NCI-H446 (cell line): ENCODE measurements at places on chromosomes 7 and 10.

- no peak for DNase-seq
Measured at GRCh38 chr10:57015595-57016318, 654.7 kb upstream of the ZWINT start.

DNA sequence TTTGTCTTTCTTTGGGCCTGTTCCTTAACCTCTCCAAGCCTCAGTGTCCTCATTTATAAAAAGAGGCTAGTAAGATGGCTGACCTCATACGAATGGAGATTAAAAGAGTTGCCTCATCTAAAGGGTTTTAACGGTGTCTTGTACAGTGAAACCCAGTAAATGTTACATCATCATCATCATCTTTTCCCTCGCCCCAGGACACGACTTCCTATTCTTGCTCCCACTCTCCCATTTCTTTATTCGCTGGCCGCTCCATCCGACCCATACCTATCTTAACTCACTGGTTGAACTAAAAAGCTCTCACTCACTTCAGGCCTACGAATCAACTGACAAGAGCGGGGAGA lies 554 bp downstream of the FRA10AC1 start:
- DNase-seq = no peak

DNA sequence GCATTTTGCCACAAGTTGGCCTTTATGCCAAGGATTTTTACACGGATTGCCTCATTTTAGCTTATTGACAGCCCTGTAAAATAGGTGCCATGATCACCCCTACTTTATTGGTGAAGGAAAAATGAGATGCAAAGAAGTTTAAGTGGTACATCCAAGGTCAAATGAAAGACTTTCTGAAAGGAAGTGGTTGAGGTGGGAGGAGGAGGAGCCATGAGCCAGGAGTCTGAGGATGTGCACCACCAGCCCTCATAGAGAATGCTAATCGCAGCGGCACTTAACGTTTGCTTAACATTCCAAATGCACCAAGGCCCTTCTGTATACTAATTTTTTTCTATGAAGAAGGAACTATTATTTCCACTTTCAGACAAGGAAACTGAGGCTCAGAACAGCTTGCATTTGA lies 31.0 kb upstream of the LRRC18 start:
- no peak for DNase-seq

DNA sequence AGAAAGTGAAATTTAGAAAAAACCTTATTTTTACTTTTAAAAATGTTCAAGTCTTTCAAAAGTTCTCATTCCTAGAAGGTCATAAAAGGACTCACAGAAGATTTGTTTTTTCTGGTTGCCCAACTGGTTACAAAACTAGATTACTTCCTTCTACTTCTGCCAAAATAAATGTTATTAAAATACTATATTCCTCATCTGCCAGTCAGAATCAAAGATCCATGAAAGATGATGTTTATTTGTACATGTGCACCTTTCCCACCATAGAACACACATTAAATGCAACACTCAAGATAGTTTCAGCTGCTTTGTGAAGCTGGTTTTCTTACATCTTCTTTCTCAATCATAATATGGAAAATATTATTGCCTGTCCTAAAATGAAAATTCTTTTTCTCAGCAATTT lies 465.4 kb downstream of the ETV1 start:
- DNase-seq = peak; percentile 47

GRCh38 chr7:137081321-137082093 lies 213.1 kb downstream of the CHRM2 start:
- peak; percentile 12 for DNase-seq

DNA sequence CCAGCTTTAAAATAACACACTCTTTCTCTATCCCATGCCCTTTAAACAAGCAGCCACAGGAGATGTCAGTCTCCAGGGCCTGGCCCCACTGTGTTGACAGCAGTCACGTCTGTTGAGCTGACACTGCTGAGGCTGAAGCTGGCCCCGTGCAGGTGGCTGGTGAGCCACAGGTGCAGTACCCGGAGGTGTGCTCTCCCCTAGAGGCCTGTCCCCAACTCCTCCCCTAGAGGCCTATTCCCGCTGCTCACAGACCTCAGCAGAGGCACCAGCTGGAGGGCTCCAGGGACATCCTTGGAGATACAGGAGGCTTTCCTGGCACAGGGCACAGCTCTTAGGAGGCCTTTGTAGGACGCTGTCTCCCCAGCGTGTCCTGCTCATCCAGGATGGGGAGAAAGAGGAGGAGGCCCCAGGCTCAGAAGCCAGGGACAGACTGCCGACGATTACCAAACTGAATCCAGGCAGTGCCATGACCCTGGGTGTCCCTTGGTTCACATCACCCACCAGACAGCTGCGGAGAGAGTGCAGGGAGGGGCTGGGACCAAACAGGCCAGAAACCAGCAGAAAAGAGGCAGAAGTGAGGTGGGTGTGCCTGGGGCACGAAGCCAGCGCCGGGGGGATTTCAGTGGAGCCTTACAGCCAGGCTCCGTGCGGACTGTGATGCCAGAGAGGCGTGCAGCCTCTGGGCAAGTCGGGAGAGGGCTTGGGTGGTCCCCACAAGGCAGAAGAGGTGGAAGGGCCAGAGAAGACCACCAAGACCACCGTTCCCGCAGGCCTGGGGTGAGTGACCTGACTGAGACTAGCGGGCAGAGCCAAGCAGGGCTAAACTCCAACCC lies 18.5 kb upstream of the TTYH3 start:
- DNase-seq = no peak

- DNase-seq = no peak
Measured at GRCh38 chr7:154353355-154353767, 301.2 kb downstream of the DPP6 start.
